CD4-positive, CD25-positive, alpha-beta regulatory T cell (primary cell): ENCODE measurements at places on chromosomes 5 and 9.

GRCh38 chr9:126623314-126623666 lies 9.6 kb downstream of the LMX1B start:
- H3K4me3 ChIP-seq = no peak overlapping the region
- H3K27me3 ChIP-seq = peaks cover 14% of the 10 kb centered on the region
- no peak for DNase-seq
- H3K4me1 ChIP-seq = peaks cover 14% of the 10 kb centered on the region
- H3K27ac ChIP-seq = no peak overlapping the region
- no peaks in the 10 kb centered on the region for H3K36me3 ChIP-seq

GRCh38 chr9:105661011-105661410 lies 1.2 kb upstream of the TAL2 start:
- peaks cover 17% of the 10 kb centered on the region for H3K27me3 ChIP-seq
- H3K4me1 ChIP-seq = peaks cover 7% of the 10 kb centered on the region
- no peak for DNase-seq
- no peak overlapping the region for H3K4me3 ChIP-seq
- H3K27ac ChIP-seq = no peak overlapping the region

GRCh38 chr9:761793-762560 lies 79.5 kb upstream of the DMRT1 start:
- H3K36me3 ChIP-seq = no peaks in the 10 kb centered on the region
- H3K27ac ChIP-seq = no peak overlapping the region

DNA sequence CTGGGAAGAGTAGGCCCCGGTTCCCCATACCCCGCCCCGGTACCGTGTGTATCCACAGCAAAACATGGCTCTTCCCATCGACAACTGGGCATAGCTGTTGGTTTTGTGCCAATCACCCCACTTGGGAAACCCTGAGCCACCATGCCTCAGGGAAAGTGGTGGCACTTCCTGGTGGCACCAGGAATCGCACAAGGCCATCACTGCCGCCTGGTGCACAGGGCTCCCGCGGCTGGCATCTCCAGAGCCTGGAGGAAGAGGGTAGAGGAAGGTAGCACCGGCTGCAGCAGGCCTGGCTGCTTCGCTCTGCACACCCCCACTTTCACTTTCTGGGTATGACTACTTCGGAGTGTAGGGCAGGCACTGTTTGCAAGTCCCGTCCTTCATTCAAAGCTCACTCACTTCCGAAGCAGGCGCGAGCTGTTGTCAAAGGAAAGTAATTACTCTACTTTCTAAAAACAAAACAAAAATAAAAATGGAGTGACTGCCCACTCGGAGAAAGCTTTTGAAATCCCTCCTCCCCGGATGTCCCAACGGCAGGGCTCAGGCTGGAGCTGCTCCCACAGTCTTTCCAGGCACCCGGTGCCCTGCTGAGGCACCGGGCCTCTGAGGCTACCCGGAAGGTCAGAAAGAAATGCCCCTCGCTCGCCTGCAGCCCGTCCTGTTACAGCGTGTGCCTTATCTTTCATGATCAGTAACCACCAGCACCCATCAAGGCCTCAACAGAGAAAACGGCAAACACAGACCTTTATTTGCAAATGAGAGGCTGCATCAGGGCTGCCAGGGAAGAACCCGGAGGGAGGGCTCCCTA lies 2.0 kb downstream of the BRD3 start:
- H3K27ac ChIP-seq = peak overlapping the region; percentile 63
- DNase-seq = peak; percentile 48
- peak overlapping the region; percentile 74 for H3K4me3 ChIP-seq
- H3K4me1 ChIP-seq = peaks cover 35% of the 10 kb centered on the region

DNA sequence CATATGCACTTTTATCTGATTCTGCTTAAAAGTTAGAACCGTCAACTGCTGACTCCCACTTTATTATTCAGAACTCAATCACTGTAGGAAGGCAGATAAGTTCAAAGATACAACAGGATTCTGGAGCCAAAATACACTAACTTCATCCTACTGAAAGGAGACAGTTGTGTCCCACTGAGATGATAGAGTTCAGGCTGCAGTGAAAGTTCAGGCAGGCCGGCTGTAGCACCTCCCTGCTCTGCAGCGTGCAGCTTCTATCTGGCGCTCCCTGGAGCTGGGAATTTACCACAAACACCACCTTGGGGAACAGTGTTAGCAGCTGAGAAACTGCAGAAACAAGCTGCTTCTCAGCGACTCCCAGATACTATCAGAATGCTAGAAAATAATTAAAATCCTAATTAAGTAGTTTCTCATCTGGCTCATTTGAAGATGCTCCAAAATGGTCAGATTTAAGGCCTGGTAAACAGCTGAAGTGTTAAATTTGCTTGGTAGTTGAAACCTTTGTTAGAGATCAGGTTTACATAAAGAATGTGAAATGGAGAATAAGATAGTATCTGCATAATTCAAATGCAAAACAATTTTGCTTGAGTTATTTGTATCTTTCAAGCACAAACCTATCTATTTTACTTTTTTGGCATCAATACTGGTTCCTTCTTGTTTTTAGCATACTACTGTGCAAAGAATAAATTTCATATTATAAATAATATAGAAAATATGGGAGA lies 52.3 kb upstream of the CNTLN start:
- H3K4me1 ChIP-seq = no peaks in the 10 kb centered on the region
- no peak for DNase-seq
- no peak overlapping the region for H3K4me3 ChIP-seq
- no peaks in the 10 kb centered on the region for H3K36me3 ChIP-seq

GRCh38 chr5:90882448-90882847 lies 323.9 kb downstream of the ADGRV1 start:
- no peaks in the 10 kb centered on the region for H3K4me1 ChIP-seq
- no peak overlapping the region for H3K4me3 ChIP-seq
- H3K36me3 ChIP-seq = no peaks in the 10 kb centered on the region
- DNase-seq = no peak
- peaks cover 9% of the 10 kb centered on the region for H3K27me3 ChIP-seq
- no peak overlapping the region for H3K27ac ChIP-seq

DNA sequence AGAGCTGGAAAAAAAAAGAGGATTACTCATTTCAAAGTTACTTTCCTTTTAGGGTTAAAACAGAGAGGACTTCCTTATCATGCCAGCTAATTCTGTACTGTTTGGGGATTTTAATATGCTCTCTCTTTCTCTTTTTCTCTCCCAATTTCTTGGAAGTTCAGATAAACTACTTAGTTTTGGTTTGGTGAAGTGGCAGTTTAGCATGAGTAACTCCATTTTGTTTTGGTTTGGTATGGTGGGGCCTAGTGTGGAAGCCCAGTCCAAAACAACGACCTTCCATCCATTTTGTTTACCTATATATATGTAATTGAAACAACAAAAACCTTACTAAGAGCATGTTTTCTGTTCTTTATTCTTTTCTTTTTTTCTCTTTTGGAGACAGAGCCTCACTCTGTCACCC lies 3.7 kb upstream of the BSPRY start:
- no peak overlapping the region for H3K27ac ChIP-seq
- H3K4me1 ChIP-seq = peaks cover 12% of the 10 kb centered on the region
- no peak overlapping the region for H3K4me3 ChIP-seq
- DNase-seq = no peak

DNA sequence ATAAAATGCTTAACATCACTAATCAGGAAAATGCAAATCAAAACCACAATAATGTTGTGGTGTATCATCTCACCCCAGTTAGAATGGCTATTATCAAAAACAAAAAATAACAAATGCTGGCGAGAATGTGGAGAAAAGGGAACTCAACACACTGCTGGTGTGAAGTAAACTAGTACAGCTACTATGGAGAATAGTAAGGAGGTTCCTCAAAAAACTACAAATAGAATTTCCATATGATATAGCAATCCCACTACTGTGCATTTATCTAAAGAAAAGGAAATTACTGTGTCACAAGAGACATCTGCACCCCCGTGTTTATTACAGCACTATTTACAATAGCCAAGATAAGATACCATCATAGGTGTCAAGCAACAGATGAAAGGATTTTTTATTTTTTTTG lies 214.5 kb upstream of the RASA1 start:
- no peak overlapping the region for H3K4me3 ChIP-seq
- DNase-seq = no peak
- H3K27me3 ChIP-seq = no peaks in the 10 kb centered on the region

DNA sequence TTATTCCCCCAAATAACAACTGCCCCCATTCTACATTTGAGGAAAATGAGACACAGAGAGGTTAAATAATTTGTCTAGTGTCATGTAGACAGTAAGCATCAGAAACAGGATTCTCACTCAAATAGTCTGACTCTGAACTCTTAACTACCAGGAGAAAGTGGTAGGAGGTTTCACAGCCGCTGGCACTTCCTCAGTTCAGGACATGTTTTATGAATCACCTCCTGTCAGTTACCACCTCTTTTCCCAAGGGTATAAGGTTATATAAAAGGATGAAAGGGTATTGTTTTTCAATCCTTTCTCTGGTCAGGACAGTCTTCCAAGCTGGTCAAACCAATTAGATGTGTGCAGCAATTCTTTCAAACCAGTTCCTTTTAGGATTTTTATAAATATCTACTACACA lies 52.1 kb downstream of the TSSK1B start:
- no peak for DNase-seq
- H3K36me3 ChIP-seq = no peaks in the 10 kb centered on the region
- H3K4me1 ChIP-seq = peaks cover 18% of the 10 kb centered on the region
- H3K27me3 ChIP-seq = no peaks in the 10 kb centered on the region

DNA sequence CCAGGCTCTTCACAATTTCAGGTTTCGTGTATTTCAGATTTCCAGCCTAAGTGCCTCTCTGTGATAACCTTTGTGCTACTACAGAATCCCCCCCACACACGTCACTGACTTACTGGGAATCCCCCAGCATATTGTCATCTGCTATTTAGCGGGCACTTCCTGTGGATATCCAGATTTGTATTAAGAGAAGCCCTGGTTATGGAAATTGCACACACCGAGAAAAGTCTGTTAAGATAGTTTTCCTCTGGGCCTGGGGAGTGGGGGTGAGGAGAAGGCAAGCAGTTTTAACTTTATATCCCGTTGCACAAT lies 269.9 kb downstream of the MED10 start:
- no peaks in the 10 kb centered on the region for H3K27me3 ChIP-seq
- H3K4me3 ChIP-seq = no peak overlapping the region
- no peaks in the 10 kb centered on the region for H3K36me3 ChIP-seq
- no peak for DNase-seq

DNA sequence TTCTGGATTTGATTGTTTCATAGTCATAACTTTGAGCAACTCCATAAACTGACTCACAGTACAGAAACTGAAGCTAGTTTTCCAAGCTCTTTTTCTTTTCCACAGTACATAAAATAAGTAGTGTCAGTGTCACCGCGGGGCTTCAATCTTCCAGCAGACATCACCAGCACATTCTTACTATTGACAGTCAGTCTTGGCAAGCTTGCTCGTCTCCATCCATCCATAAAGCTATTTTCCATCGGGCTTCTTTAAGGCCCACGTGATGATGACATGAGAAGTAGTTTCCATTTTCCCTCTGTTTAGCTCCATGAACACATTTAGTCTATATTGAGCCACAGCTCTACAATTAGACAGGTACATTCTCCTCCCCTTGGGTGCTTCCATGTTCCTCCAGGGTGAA lies 443.4 kb downstream of the KDM4C start:
- H3K27me3 ChIP-seq = no peaks in the 10 kb centered on the region
- DNase-seq = no peak
- H3K4me3 ChIP-seq = no peak overlapping the region
- no peaks in the 10 kb centered on the region for H3K36me3 ChIP-seq
- H3K27ac ChIP-seq = no peak overlapping the region

GRCh38 chr5:123264394-123264793 lies 158.8 kb downstream of the CEP120 start:
- no peak overlapping the region for H3K27ac ChIP-seq
- H3K4me3 ChIP-seq = no peak overlapping the region
- H3K4me1 ChIP-seq = no peaks in the 10 kb centered on the region
- H3K27me3 ChIP-seq = peaks cover 2% of the 10 kb centered on the region
- DNase-seq = no peak

GRCh38 chr5:82885627-82886389 lies 191.4 kb downstream of the TMEM167A start:
- no peak overlapping the region for H3K4me3 ChIP-seq
- no peak for DNase-seq
- no peaks in the 10 kb centered on the region for H3K36me3 ChIP-seq
- H3K27me3 ChIP-seq = no peaks in the 10 kb centered on the region
- no peaks in the 10 kb centered on the region for H3K4me1 ChIP-seq
- H3K27ac ChIP-seq = no peak overlapping the region

DNA sequence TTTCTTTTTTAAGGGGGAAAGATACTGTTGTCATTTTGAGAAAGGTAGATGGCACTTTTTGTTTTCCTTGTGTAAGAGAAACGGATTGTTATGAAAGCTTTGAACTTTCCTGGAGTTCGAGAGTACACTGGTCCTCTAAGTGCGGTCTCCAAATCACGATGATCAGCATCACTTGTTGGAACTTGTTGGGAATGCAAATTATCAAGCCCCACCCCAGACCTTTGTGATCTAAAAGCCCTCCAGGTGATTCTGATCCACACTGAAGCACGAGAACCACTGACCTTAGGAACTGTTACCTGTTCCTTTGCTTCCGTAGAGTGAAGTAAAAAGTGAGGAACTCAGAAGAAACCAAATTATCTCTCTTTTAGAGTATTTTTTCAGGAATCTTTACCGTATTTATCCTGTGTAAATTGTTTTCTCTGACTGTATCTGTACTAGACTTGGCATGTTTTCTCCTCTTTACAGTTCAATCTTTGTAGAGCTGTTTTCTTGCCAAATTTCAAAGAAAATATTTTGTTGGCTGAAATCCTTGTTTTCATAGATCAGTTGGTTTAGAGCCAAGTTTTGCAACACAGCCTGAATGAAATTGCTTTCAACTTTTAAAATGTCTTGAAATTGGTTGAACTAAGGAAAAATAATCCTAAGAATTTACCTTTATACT lies 4.0 kb downstream of the MAT2B start:
- H3K4me3 ChIP-seq = peak overlapping the region; percentile 96
- peaks cover 31% of the 10 kb centered on the region for H3K36me3 ChIP-seq
- no peaks in the 10 kb centered on the region for H3K27me3 ChIP-seq
- H3K27ac ChIP-seq = peak overlapping the region; percentile 99

DNA sequence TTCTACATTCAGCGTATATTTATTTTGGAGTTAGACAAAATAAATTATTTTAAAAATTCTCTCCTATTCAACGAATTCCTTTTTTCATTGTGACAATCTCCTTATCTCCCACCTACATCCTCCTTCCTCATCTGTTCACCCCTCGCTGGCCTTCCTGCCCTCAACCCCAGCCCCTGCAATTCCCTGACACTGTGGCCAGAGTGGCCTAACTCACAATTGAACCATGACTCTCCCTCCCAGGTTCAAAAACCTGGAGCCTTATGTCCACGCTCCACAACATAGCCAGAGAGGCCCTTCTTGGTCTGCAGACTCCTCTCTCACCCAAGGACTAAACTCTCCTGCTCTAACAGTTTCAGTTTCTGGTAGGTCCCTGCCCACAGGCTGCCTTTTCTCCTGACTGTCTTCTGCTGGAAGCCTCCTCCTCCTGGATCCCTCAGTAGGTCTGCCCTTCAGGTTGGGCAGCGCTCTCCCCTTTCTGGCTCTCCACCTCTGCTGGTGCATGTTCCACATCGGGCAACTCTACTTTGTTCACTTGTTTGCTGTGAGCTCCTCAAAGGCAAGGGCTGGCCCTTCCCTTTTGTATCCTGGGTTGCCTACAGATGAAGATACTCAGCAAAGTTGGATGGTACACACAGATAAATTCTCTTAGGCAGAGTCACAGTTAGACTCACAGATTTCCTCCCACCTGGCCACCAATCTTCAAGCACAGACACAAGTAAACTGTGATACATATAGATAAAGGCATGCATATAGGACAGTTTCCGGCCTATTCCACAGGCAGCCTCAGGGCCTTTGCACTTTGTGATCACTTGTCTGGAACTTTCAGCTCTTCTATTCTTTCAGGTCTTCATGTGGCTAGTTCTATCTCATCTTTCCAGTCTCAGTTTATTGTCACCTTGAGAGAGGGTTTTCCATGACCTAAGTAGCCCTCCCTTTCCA lies 19.8 kb upstream of the MYORG start:
- no peak for DNase-seq
- no peak overlapping the region for H3K4me3 ChIP-seq
- H3K27me3 ChIP-seq = no peaks in the 10 kb centered on the region
- peaks cover 5% of the 10 kb centered on the region for H3K36me3 ChIP-seq
- no peak overlapping the region for H3K27ac ChIP-seq
